GM23338 (cell line): ENCODE measurements at places on chromosomes 7 and 10. TPM values are rescaled to one million over a fixed set of nuclear protein-coding genes. Genes with fewer than 3 reads are reported as not detected.

Gene HPS1
- 19.7 and 21.4 TPM in 2 replicates for total RNA-seq

Gene P4HA1
- 22.1 and 27.1 TPM in 2 replicates for total RNA-seq

Gene ABCA13
- 0.16 and 0.21 TPM in 2 replicates for total RNA-seq

Gene C7orf57
- total RNA-seq, result 0.42 and 1.6 TPM in 2 replicates

Gene NAT16
- total RNA-seq, result 0.21 TPM in 1 of 2 replicates, not detected in the other

Gene PARD3
- total RNA-seq, result 41.7 and 51.4 TPM in 2 replicates

Gene MGAM2
- total RNA-seq, result 0.07 TPM in 1 of 2 replicates, not detected in the other

Gene CUBN
- 0.23 and 1.8 TPM in 2 replicates for total RNA-seq

Gene MINDY3
- 13.6 and 15.1 TPM in 2 replicates for total RNA-seq

Gene ZC3HAV1L
- total RNA-seq, result 10.1 and 11.3 TPM in 2 replicates

Gene EPO
- 0.89 TPM in 1 of 2 replicates, not detected in the other for total RNA-seq

Gene EBLN1
- total RNA-seq, result not detected in 2 replicates

Gene CCDC3
- 4.5 and 5.2 TPM in 2 replicates for total RNA-seq

Gene BICC1
- 2.1 and 2.2 TPM in 2 replicates for total RNA-seq

Gene MRLN
- total RNA-seq, result not detected in 2 replicates
